Mesothelial cell of epicardium (in vitro differentiated cells): ENCODE measurements at places on chromosomes 6 and 20.

DNA sequence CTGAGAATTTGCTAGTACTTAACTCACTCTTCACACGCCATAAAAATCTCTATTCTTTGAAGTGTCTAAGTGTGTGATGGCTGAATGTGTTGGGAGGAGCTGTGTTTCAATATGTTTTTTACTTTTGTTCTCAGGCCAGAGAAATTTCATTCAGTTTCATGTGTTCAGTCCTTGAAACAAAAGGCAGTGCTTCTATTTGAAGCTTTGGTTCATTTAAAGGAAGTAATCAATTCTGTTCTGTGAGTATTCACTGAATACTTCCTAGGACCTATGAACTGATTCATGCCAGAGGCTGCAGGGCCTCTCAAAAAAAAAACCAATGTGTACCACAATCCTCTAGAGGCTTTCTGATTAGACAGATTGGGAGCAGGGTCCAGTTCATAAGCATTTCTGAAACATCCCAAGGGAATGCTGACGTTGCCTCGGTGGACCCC, 12.4 kb upstream of the F13A1 start:
- no peak for DNase-seq

DNA sequence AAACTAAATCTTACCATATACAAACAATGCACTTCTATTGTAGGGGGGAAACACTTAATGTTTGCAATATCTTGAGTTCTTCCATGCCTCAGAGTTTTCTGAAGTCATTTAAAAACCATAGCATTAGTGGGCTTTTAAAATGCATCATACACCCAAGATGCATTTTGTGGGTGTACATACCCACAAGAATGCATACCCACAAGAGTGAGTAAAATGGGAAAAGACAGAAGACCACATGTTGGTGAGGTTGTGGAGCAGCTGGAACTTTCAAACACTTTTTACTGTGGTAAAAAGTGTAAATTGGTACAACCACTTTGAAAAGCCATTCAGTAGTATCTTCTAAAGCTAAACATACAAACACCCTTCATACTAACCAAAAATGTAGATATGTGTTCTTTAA, 57.5 kb downstream of the CYB5R4 start:
- DNase-seq, result no peak

DNA sequence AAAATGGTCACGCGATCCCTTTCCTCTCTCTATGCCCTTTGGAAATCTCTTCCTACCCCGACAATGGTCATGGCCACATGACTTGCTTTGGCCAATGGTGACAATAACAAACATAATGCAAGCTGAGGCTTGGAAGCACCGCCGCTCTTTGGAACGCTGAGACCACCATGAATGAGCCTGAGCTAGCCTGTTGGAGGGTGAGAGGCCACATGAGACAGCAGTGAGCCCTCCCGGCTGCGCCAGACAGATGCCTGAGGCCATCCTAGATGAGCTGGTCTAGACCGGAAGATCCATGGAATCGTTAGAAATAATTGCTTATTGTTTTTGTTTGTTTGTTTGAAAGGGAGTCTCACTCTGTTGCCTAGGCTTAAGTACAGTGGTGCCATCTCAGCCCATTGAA, 64.2 kb downstream of the STK35 start:
- DNase-seq, result no peak

DNA sequence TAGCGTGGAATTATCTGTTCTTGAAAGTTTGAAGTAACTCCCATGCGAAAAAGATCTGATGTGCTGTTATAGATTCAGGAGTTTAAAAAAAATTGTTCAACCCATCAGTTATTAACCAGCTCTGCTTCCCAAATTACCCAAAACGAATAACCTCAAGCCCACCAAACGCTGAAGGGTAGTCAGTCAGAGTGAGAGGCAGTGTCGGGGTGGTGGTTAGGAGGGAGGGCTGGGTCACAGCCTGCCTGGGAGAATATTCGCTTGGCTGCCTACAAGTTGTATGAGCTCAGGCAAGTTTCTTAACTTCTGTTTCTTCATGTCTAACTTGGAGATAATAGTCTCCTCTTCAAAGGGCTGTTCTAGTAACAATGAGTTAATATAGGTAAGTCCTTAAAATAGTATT, 114.6 kb downstream of the JPH2 start:
- no peak for DNase-seq

- DNase-seq, result no peak
Measured at GRCh38 chr20:21513181-21513663, 642 bp downstream of the NKX2-2 start.

GRCh38 chr20:12528591-12529041, 480.2 kb upstream of the SPTLC3 start:
- DNase-seq, result no peak

- DNase-seq, result no peak
Measured at GRCh38 chr6:33206864-33207551, 1.3 kb upstream of the RING1 start.

GRCh38 chr6:34030831-34031624, 114.9 kb downstream of the GRM4 start:
- no peak for DNase-seq

DNA sequence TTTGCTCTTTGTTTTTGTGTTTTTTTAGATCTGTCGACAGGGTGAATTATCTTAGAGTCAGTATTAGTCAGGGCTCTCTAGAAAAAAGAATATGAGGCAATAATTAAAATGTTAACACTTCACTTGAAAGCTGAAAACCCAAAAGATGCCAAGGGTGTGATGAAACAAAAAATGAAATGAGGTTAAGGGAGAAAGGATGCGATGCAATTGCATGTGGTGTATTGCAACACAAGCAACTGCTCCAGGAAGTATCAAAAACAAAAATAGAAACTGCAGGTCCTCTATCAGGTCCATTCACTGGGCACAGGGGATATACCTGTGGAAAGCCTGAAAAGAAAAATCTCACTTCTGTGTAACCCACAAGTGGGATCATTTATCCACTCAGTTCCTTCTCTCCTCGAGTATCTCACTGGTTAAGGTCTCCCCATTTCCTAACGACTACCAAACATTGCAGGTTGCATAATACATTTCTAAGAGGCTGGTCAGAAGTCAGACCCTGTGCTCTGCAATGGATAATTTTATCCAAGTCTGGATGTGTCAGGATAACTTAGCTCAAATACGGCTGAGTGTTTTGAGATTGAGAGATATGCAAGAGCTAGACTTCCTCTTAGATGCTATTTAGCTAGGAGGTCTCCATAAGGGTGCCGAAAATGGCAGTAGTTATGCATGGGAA, 257.7 kb upstream of the GJE1 start:
- no peak for DNase-seq

DNA sequence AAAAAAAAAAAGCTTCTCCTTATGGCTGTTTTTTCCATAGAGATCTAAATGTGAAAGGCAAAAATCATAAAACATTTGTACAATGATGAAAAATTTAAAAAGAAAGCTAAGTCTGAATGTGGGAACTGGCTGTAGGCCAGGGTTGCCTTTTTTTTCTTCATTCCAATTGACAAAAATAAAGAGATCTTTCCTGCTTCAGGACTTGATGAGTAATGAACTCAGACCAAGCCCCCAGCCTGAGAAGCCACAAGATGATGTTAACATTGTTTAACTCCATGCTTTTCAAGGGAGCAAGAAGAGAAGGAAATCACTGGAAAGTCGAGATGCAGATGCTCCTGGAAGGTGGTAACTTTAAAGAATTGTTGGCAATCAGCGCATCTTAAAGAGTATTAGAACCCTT, 41.4 kb downstream of the TRMT6 start:
- no peak for DNase-seq

GRCh38 chr6:56840467-56841380, 114.2 kb upstream of the BEND6 start:
- no peak for DNase-seq

DNA sequence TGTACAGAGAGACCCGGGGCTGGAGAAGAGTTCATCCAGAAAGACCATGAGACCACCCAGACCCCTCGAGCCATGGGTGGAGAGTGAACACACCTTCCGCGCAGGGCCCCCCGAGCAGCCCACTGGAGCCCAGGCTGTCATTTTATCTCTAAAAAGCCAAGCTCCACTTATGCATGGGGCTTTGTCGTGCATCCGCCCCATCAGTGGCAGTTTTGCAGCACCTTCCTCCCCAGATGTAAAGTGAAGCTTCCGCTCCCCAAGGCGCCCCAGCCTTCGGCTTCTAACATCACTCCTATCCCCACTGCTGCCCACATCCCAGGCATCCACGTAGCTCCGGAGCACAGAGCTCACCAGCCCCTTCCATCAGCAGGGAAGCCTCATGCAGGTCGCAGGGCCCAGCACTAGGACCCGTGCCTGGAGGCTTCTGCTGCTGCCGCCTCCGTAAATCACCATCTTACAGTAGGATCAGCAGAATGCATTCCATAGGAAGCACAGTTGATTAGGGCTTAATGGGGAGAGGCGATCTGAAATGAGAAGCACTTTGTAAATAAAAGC, 301.1 kb downstream of the TAF4 start:
- DNase-seq, result no peak

DNA sequence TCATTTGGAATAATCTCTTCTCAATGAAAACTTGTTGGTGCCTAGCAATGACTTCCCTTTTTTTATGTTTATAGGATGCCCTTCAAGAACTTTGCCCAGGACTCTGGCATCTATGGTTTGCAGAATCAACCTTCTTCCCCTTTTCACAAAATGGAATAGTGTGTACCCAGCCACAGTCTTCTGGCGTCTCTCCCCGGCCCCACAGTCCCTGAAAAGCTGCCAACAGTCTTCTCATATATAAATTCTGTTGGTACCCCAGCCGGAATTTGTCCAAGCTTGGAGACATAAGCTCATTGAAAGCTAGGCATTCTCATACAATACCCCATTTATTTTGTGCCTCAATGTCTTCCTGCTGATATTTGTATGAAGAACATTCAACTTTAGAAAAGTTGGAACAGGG, 26.4 kb upstream of the MCM3 start:
- no peak for DNase-seq

GRCh38 chr6:33856031-33856590, 52.3 kb upstream of the MLN start:
- no peak for DNase-seq

- DNase-seq, result no peak
Measured at GRCh38 chr6:130229645-130230044, 6.9 kb upstream of the SAMD3 start.

- DNase-seq, result no peak
Measured at GRCh38 chr6:131687022-131687421, 14.2 kb downstream of the OR2A4 start.

DNA sequence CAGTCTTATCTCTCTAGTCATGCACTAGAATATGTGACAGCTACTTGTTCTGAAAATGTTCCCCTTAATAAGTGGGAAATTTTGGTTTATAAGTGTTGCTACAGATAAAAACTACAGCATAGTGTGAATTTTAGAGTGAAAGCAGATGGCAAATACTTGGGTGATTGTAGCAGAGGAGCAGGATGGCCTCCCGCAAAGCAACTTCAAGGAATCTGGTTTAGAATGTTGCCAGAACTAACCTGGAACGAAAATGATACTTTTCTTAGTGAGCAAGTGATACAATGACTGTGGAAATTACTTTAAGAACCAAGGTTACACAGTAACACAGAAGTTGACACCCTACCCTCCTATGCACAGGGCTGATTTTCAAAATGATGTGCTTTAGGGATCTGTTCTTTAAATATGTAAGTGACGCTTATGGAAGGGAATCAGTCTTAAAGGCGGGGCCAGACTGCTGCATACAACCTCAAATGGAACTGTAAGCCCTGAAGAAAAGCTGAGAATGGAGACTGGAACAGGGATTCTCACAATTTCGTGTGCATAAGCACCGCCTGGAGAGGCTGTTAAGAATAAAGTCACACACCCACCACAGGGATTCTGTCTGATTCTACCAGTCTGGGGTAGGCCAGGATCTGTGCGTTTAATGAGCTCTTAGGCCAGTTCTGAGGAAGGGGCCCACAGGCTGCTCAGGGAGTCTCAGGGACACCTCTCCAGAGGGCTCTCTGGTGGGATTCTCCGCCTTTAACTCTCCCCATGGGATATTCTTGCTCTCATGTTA, 97.9 kb downstream of the FYN start:
- no peak for DNase-seq

DNA sequence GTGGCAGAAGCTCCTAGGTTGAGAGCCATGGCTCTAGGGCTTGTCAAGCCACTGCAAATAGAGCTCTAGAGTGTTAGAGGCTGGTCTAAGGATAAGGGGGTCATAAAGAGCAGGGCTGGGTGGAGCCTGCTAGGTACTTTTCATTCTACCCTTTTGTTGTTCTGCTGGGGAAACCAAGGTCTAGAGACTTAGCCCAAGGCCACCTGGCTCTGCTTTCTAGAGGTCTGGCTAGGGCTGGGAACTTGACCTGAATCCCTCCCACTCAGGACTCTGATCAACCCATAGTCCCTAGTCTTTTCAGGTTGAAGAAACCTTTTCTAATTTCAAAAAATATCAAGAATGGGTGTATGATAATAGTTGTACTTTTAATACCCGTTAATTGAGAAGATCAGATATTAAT, 13.7 kb downstream of the CHMP4B start:
- no peak for DNase-seq

DNA sequence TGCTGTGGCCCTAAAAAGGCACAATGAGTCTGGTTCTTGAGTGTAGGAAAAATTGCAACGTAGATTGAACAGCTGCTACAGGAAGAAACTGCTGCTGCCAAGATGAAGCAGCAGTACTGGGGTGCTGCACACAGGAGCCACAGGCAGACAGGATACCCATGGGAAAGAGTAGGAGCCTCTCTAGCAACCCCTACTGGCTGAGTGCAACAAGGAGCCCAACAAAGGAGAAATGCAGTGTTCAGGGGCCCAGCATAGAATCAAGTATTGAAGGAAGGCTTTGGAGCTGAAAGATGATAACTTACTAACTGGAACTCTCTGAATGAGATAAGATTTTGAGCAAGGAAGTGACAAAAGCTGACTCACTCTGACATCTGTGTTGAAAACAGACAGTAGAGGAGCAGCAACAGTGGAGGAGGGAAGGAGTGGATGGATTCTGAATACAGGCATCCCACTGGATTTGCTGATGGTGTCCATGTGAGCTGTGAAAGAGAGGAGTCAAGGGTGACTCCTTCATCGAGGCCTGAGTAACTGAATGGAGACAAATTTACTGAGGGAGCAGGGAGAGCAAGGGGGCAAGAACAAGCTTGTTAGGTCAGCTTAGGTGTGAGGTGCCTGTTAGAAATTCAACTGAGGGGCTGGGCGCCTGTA, 534.7 kb upstream of the JARID2 start:
- no peak for DNase-seq

GRCh38 chr20:48364688-48365421, 462.9 kb downstream of the PREX1 start:
- no peak for DNase-seq

GRCh38 chr20:39188266-39188765, 226.2 kb downstream of the DHX35 start:
- no peak for DNase-seq

GRCh38 chr6:71489736-71490135, 201.1 kb downstream of the OGFRL1 start:
- DNase-seq, result no peak
